ENCODE measurements at places on chromosomes 7 and 10. TPM values are rescaled to one million over a fixed set of nuclear protein-coding genes. Genes with fewer than 3 reads are reported as not detected.

Gene ELMO1
- total RNA-seq = 60.1 TPM

Gene CFAP70
- 11.3 TPM for total RNA-seq

Gene NODAL
- not detected for total RNA-seq

DNA sequence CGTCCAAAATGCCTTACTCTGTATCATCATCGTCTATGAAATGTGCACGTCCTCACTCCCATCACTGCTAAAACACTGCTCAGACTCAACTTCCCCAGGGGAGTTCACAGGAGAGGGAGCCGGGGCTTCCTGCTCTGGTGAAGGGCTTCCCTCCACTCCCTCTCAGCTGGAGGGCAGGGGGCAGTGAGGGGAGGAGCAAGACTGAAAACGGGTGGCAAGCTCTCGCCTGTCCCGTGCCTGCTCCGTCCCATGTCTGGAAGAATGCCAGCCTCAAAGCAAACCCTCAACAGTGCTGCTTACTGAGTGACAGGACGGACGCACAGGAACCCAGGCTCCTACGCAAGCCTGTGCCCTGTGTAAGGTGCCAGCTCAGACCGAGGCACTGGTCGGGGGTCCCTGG, 25.1 kb downstream of the PRKAG2 start:
- peak; percentile 76 for DNase-seq

- DNase-seq = peak; percentile 84
These were observed 121.2 kb downstream of the MTERF1 start for GRCh38 chr7:91759205-91759863.

Gene LIPM
- total RNA-seq = not detected

DNA sequence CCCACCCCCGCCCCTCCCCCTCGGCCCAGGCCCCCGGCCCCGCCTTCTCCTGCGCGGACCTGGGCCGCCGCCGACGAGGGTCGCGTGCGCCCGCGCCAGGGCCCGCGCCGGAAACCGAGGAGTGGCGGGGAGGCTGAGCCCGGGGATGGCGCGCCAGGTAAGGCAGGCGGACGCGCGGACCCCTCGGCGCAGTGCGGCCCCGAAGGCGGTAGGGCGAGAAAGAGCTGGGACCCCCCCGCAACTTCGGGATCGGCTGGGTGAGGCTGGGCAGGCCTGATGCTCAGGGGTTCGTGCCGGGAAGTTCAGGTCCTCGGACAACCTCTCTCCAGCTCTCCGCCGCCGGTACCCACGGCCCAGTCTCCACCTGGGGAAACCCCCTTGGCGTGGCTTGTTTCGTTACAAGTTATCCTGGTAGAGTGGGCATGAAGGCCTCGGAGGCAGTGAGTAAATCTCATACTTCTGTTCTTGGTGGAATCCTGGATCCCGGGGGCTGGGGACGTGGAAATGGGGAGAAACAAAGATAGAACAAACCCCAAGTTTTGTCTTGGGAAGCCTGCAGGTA, 58.4 kb downstream of the ZNF467 start:
- peak; percentile 61 for DNase-seq

Gene UNCX
- not detected for total RNA-seq

DNA sequence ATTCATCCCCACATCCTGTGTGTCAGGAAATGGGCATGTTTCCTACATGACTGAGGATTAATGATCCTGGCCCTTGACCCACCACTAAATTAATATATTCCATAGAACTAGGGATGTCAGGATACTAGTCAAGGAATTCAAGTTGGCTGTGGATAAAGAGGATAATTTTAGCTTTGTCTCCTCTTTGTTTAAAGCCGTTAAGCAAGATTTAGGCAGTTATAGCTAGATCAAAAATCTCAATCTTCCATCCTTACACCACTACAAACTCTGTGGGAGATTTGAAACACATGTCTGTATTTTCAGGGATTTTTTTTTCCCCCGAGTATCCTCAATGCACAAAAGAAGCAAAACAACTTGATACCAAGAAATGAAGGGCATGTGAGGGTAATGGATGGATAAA, 417.1 kb downstream of the MAGI2 start:
- no peak for DNase-seq

Gene SLC18A3
- not detected for total RNA-seq

GRCh38 chr10:77548157-77548556, 89.5 kb downstream of the KCNMA1 start:
- peak; percentile 74 for DNase-seq

GRCh38 chr7:4394736-4395135, 287.4 kb upstream of the FOXK1 start:
- no peak for DNase-seq

GRCh38 chr7:47000561-47000960, 581.4 kb downstream of the TNS3 start:
- DNase-seq = no peak

GRCh38 chr10:44178281-44178680, 206.6 kb downstream of the CXCL12 start:
- no peak for DNase-seq

DNA sequence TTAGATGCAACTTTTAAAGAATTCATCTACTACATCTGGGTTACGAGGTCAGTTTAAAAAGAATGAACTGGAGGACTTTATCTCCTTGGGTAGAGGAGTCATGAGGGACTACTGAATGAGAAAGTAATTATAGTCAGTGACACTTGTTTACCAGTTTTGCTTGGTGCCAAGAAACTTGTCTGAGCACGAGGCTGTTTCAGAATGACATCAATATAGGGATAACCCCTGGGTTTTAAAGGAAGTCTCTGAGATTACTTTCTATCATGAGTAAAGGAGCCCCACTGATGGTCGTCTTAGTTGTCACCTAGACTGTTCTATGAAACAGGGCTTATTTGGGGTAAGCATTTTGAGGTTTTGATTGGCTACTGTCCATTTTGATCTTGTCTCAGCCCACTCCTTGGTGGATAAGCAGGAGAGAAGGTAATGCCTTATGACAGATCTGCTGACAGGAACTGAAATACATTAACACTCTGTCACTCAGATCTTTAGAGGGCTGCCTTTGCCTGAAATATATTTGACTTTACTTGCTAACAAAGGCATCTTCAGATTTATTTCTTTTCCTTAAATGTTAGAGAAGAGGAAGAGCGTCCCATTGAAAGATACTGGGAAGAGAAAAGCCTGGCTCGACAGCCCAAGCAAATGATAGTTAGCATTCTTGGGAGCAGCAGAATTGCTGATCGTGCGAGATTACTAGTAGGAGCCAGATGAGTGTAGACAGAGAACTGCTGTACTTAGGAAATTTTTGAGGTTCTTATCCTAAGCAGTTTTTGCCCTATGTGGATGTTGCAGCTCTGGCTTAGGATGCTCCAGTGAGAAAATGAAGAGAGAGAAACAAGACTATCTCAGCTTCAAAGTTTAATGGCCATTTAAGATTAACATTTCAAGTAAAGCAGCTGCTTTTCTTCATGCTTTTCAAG, 299.2 kb upstream of the LRGUK start:
- no peak for DNase-seq

Gene AKR1C3
- 84.4 TPM for total RNA-seq

DNA sequence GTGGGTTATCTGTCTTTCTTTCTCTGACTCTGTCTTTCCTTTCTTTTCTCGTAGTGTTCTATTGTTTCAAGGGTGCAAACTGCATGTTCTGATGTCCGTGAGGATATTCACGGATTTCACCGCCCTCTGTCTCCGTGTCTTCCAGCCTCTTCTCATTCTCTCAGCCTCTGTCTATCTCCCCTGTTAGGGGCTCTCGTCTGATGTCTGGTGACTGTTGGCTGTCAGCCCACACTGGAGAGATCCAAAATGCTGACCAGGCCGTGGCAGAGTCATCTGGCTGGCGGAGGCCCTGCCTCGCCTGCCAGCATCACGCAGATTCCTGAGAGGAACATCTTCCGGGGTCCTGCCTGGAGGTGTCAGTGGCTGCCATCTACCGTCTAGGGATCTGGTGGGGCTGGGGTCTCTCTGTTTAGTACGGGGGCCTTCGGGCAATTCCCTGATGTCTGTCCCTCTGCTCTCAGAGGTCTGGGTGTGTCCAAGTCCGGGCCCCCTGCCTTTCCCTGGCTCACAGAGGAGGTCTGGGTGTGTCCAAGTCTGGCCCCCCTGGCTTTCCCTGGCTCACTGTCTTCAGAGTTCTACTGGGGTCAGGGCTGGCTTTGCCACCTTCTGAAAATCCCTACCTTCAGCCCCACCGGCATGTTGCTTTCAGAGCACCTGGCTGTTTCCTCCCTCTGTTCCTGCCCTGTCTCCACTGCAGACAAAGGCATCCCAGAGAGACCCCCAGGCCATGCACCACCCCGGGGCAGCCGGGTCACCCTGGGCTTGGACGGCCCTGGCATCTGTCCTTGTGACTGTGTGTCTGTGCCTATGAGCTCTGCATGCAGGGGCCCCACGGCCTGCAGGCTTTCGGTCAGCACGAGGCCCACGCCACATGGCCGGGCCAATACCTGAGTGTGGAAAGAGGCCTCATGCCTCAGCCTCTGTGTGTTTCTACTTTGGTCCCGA, 14.0 kb upstream of the SCART1 start:
- DNase-seq = no peak

Gene MPP7
- total RNA-seq = 33.9 TPM

DNA sequence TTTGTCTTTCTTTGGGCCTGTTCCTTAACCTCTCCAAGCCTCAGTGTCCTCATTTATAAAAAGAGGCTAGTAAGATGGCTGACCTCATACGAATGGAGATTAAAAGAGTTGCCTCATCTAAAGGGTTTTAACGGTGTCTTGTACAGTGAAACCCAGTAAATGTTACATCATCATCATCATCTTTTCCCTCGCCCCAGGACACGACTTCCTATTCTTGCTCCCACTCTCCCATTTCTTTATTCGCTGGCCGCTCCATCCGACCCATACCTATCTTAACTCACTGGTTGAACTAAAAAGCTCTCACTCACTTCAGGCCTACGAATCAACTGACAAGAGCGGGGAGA, 554 bp downstream of the FRA10AC1 start:
- no peak for DNase-seq

DNA sequence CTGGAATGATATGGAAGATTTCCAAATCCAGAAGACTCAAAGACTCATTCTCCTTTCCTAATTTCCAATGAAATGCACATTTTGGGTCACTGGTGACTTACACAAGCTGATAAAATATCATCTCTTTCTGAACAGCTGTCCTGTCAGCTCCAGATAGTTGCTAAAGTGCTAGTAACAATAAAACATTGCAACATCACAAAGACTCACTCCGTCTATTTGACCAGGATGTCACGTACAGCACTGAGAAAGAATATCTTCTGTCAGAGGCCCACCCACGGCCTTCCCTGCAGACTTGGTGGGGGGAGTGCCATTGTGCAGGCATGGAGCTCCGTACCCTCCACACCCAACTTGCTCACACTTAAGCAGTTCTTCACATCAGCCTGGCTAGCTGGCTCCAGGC, 78.9 kb upstream of the EGR2 start:
- no peak for DNase-seq

Gene TRIM73
- total RNA-seq = 5.6 TPM

Gene ZNF727
- 5.4 TPM for total RNA-seq

- DNase-seq = peak; percentile 46
These were observed 489.2 kb downstream of the ZNF33B start for GRCh38 chr10:42149027-42149700.

Gene RAB11FIP2
- total RNA-seq = 31.0 TPM
